ENCODE measurements at places on chromosomes 7 and 10.

GRCh38 chr10:124568339-124568738 is 106.7 kb downstream of the LHPP start:
- DNase-seq = no peak

DNA sequence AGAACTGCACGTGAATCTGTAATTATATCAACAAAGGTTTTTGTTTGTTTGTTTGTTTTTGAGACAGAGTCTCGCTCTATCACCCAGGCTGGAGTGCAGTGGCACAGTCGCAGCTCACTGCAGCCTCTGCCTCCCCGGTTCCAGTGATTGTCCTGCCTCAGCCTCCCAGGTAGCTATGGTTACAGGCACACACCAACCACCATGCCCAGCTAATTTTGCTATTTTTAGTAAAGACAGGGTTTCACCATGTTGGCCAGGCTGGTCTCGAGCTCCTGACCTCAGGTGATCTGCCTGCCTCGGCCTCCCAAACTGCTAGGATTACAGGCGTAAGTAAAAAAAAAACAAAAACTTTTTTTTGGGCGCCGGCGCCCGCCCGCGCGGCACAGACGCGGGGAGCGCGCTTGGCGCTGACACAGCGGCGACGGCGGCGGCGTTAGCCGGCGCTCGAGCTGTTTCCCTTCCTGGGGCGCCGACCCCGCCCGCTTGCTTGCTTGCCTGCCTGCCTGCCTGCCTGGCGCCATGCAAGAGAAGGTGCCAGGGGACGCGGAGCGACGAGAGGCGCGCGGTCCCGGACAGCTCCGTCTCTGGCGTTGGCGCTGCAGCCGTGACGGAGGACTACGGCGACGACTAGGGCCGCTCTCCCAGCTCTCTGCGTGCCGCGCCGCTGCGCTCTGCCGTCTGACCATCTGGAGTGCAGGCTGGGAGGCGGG is 171.4 kb upstream of the NUPR2 start:
- DNase-seq = no peak

- DNase-seq = peak; percentile 55
These were observed 8.4 kb upstream of the GBX1 start for GRCh38 chr7:151175793-151176311.

DNA sequence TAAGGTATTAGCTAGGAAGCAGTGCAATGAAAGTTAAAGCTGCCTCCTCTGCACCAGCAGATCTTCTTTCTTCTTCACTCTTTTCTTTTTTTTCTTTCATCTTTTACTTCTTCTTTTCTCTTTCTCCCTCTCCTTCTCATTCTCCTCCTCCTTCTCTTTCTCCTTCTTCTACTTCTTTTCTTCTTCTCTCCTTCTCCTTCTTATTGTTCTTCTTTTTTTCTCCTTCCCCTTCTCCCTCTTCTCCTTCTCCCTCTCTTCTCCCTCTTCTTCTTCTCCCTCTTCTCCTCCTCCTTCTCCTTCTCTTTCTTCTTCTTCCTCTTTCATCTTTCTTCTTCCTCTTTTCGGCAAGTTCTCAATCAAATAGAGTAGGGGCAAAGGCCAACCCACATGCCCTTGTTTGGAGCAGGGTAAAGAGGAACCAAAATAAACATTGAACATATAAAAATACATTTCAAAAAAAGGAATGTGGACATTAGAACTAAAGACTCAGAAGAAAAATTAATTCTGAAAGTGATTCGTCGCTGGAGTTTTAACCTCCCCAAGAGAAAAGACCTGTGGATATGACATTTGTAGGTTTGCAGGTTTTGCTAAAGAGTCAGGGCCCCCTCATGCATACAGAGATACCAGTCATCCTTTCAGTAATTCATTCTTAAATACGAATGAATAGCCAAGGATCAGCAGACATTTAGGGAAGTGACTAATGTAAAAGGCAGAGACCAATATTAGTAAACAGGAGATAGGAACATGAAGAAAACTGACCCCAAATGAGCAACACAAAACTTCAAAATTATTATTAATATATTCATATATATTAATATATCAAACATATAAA is 93.0 kb upstream of the RSU1 start:
- DNase-seq = no peak

GRCh38 chr7:39265641-39266591 is 288.2 kb downstream of the POU6F2 start:
- DNase-seq = no peak

DNA sequence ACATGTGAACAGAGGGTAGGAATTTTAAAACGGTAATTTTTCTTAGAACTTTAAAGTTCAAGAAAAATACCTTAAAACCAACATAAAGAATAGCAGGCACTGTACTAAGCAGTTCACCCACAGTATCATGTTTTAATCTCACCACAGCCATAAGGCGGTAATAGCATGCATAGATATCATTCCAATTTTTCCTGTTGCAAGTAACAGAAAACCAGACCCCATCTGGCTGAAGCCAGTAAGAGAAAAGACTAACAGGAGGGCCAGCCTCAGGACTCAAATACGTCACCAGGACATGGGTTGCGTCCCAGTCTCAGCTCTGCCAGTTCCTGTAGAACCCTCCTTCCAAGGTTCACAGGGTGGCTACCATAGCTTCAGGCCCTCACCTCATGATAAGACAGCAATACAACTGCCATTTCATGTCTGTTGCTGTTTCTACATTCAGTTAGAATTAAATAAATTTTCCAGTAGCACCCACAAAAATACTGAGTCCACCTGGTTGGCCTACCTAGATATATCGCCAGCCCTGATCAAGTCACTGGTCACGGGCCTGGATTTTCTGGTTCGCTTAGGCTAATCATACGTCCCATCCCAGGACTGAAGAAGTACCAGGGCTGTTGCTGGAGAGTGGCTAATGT is 2.0 kb upstream of the RNF32 start:
- DNase-seq = no peak

- peak; percentile 41 for DNase-seq
These were observed 9.1 kb downstream of the TMEM270 start for GRCh38 chr7:73870041-73870492.

DNA sequence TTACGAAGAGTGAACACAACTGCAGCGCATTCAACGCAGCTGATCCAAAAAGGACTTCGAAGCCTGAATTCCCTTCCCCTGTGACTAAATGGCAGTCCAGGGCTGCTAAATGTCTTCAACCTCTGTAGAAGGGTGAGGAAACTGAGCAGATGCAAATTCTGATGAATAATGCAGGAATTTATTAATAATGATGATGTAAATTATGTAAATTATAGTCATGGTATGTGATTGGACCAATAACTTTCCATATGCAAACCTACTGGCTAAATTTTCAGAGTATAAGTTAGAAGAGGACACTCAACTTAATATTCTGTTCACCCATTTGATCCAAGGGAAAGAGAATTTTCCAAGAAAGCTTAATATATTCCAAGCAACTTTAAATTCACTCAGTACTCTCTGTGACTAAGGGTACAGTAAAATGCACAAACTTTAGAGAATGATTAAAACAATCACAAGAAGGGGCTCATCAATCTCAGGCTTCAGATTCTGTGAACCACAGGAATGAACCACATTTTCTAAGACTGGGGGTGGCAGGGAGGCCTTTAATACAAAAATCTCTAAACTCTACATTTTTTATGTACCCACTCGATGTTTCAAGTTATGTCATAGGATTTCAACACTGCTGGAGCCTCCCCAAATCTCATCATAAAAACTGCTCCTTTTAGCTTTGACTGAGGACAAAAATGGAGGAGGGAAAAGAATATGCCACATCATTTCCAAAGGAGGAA is 3.5 kb downstream of the FGFR2 start:
- DNase-seq = no peak

- DNase-seq = no peak
These were observed 203.9 kb downstream of the MALRD1 start for GRCh38 chr10:19252531-19252930.

- DNase-seq = peak; percentile 11
These were observed 1.3 kb upstream of the RASSF4 start for GRCh38 chr10:44958196-44958897.

- no peak for DNase-seq
These were observed 179.9 kb downstream of the PTPRN2 start for GRCh38 chr7:158407581-158408317.

DNA sequence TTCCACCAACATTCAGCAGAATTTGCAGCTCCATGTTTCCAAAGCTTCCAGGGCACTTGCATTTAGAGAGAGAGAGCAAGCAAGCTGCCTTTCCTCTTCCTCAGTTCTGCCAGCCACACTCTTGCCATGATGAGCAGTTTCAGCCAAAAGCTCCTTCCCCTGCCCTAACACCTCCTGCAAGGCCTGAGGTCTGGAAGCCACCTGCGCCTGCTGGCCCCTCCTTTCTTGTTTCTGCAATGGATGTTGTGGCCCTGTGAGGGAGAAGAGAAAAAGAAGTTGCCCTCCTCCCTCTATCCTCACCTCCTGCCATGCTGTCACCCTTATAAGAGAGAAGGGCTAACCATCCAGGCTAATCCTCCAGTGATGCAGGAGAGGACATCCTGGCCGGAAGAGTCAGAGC is 48.7 kb downstream of the IKZF1 start:
- no peak for DNase-seq

DNA sequence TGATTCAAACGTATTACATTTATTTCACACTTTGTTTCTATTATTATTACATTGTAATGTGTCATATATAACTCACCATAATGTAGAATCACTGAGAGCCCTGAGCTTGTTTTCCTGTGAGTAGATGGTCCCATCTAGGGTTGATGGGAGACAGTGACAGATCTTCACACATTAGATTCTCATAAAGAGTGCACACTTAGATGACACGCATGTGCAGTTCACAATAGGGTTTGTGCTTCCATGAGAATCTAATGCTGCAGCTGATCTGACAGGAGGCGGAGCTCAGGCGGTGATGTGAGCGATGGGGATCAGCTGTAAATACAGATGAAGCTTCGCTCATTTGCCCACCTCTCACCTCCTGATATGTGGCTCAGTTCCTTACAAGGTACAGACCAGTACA is 36.1 kb downstream of the BMPER start:
- no peak for DNase-seq

GRCh38 chr7:91653286-91653685 is 227.2 kb downstream of the MTERF1 start:
- DNase-seq = no peak

- DNase-seq = peak; percentile 61
These were observed 1.1 kb downstream of the TET1 start for GRCh38 chr10:68560943-68561864.

DNA sequence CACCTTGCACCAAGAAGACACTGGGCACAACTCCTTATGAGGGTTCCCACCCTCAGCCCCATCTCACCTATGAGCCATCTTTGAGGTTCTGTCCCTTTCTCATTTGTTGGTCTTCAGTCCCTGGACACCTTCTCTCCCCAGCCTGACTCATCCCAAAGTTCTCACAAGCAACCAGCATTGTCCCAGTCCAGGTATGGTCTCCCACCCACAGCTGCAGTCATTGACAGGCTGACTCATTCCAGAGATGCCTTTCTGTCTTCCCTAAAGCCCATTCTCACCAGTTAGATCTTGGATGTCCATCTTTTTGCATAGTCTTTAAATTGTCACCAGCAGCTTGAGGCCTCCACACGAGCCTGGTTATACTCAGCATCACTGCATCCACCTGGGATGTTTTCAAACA is 26.7 kb upstream of the BMPR1A start:
- no peak for DNase-seq

- DNase-seq = no peak
These were observed 37.0 kb downstream of the GPR22 start for GRCh38 chr7:107506674-107507339.

DNA sequence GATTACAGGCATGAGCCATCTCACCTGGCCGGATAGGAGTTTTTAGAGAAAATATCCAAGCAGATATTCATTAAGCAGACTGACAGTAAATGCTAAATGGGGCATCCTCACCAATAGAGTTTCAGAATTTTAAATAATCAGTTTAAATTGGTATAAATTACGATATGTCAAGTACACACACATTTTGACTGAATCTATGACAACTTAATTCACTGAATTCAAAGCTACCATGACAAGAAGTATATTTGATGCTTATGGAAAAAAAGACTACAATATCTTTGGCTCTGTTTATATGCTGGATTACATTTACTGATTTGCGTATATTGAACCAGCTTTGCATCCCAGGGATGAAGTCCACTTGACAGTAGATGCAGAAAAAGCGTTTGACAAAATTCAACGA is 774.7 kb downstream of the PCDH15 start:
- DNase-seq = no peak

GRCh38 chr10:71719042-71719441 is 536 bp downstream of the C10orf105 start:
- DNase-seq = no peak

GRCh38 chr7:30933124-30933974 is 21.7 kb downstream of the AQP1 start:
- no peak for DNase-seq

- no peak for DNase-seq
These were observed 23.4 kb downstream of the ARHGEF5 start for GRCh38 chr7:144378651-144379050.

GRCh38 chr10:11045995-11046775 is 28.5 kb downstream of the CELF2 start:
- DNase-seq = no peak

GRCh38 chr7:1557771-1558170 is 1.8 kb upstream of the TMEM184A start:
- no peak for DNase-seq

DNA sequence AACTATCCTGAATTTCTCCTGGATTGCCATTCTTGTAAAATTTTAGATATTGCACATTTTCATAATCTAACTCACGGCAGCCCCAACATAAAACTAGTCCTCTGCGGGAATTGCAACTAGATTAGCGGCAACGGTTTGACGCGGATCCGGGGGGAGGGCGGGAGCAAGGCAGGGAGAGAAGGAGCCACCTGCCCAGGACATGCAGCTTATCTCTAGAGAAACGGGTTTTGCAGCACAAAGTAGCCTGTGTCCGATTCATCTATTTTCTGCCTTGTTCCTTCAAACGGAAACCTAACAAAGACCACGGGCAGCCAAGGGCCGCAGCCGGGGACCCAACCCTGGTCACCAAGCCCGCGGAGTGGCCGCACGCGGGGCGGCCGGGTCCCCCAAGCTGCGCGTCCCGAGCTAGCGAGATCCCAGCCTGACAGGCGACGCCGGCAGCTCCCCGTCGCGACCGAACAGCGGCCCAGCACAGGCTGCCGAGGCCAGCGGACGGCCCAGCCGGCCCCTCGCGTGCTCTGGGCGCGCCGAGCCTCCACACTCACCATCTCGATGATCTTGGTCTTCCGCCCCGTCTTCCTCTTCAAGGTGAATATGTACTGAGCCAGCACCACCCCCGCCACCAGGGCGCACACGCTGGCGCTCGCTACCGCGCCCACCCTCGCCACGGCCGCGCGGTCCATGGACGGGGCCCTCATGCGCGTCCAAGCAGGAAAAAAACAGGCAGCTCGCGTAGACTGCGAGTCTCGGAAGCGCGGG is at the start of gene NT5C3A:
TSS of gene NT5C3A (minus strand) at position 754 of the 759 bp plus-strand sequence. CDS start at position 683, 71 bp downstream.
- no peak for DNase-seq

DNA sequence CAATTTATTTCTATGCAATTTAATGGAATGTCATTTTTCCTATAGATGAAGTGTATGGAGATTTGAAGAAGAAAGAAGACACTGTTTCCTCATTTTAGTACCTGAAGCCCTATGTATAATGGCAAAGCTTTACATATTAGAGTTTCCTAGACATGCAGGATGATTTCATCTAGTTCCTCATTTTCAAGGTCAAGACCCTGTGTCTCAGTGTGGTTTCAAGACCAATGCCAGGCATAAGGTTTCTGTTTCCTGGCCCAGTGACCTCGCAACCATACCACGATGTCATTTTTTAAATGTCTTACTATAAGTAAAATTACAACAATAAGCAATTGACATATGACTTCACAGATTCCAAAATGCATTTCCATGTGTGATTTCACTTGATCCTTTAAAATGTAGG is 336.5 kb upstream of the PRKCQ start:
- no peak for DNase-seq

- no peak for DNase-seq
These were observed 305.1 kb upstream of the PITRM1 start for GRCh38 chr10:3477683-3478082.

GRCh38 chr7:138478499-138478908 is 18.4 kb downstream of the TRIM24 start:
- DNase-seq = no peak

All from H9 (cell line).